NCI-H82 (cell line): ENCODE measurements at places on chromosomes 5 and 9.
A peak's percentile ranks its signal among the peaks of the same experiment; 100 is the strongest.

- DNase-seq: no peak
These were observed 91.9 kb downstream of the RAD23B start for GRCh38 chr9:107375001-107375400.

- no peak for DNase-seq
These were observed 32.7 kb upstream of the ALDH1B1 start for GRCh38 chr9:38359689-38360385.

- no peak for DNase-seq
These were observed at the start of gene PCDHGA12 for GRCh38 chr5:141430332-141431113. PCDHGA12 (plus strand) TSS chr5:141430507; CDS start chr5:141430760, 253 bp downstream.

GRCh38 chr5:103232393-103232999 lies 26.1 kb upstream of the MACIR start:
- peak; percentile 25 for DNase-seq

DNA sequence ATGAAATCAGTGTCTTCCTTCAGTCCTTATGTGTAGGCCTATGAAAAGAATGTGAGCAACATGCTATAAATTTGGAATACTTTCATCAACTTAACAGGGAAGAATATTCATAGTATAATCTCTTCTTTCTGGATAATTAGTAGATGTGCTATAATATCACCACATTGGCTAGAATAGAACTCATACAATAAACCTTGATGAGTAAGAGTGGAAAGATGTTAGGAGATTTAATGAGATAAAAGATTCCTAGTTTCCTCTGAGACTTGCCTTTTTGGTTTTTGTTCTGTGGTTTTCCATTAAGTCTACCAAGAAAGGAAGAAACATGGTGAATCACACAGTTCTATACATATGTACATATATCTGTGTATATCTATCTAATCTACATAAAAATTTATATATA lies 301.8 kb upstream of the PRR16 start:
- no peak for DNase-seq

GRCh38 chr9:68644831-68645230 lies 60.2 kb upstream of the PIP5K1B start:
- DNase-seq: peak; percentile 71

- DNase-seq: no peak
These were observed 1.2 kb upstream of the NSD1 start for GRCh38 chr5:177132136-177133095.

GRCh38 chr9:73231203-73231602 lies 79.5 kb downstream of the ANXA1 start:
- DNase-seq: no peak

GRCh38 chr9:130980526-130980925 lies 28.4 kb upstream of the LAMC3 start:
- DNase-seq: no peak

GRCh38 chr9:131379056-131379455 lies 14.8 kb upstream of the PRRC2B start:
- DNase-seq: no peak

GRCh38 chr5:16886366-16886736 lies 49.7 kb downstream of the MYO10 start:
- DNase-seq: no peak

DNA sequence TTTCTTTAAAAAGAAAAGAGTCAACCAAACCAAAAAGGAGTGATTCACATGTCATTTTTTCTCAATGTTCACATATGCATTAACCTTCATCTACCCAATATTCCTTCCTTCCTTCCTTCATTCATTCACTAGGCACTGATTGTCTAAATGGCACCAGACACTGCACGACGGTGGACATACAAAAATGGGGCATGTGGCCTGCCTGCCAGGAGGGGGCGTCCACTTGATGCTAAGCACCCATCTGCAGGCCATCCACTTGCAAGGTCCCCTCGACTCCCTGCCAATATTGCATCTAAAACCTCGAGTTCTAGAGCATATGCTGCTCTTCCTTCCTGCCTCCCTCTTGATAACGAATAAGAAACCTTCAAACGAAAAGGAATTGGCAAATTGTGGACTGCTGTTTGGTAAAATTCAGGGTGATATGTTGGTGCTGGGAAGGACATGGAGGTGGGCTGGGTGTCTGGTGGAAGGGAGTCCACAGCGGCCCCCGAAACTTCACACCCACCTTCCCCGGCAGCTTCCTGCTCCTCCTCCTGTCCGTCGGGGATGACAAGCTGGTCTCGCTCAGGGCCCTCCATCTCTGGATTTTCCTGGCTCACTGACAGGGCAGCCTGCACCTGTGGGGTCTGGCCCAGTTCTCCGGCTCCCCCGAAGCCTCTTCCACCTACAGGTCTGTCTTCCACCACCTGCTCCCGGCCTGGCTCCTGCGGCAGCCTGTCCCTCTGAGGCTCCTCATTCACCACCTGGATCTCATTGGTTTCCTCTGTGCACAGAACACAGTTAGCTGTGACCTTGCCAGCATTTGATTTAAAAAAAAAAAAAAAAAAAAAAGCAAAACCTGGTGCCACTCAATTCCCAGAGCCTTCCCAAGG lies 64.3 kb downstream of the GOLM1 start:
- peak; percentile 76 for DNase-seq

DNA sequence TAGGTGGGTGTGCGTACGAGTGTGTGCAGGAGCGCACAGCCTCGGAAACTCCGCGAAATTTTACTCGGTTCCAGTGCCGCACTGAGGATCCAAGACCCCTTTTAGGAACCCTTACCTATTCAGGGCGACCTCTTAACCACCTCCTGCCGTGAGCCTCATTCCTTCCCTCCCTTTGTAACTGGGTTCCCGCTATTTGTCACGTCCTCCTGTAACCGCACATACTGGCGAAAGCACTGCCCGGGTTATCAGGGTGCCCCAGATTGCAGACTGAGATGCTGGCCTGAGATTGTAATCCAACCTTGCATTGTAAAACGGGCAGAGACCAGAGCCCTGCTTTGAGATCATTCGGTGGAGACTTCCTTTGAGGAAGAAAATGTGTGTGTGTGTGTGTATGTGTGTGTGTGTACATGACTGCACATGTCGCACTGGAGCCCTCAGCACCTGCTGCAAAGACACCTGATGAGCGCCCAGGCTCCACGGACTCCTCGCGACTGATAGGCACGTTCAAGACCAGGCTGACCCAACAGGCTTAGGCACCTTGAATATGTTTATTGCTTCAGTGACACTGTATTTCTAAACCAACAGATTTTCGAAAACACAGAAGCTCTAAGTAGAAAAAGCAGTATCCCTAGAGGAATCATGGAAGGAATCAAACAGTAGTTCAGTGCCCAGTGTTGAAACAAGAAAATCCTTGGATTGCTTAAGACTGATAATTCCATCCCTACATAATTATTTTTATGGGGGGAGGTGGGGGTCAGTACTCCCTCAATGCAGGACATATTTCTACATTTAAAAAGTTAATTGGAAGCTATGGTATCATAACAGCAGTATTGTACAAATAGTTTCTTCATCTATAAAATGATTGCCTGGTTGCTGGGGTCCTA lies 86.5 kb upstream of the TNFAIP8 start:
- DNase-seq: peak; percentile 36

DNA sequence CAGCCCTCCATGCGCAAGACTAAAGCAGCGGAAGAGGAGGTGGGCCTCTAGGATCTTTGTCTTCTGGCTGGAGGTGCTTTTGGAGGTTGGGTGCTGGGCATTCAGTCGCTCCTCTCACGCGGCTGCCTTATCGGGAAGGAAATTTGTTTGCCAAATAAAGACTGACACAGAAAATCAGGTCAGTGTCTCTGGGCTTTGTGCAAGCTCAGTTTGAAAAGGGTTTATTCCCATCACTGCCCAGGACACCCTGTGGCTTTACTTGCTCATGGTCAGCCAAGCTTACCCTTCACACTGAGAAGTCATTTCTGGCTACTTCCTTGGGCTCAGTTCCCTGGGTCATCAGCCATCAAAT lies 10.5 kb downstream of the SLC2A8 start:
- no peak for DNase-seq

GRCh38 chr5:81068063-81068462 lies 107.9 kb downstream of the RASGRF2 start:
- no peak for DNase-seq

DNA sequence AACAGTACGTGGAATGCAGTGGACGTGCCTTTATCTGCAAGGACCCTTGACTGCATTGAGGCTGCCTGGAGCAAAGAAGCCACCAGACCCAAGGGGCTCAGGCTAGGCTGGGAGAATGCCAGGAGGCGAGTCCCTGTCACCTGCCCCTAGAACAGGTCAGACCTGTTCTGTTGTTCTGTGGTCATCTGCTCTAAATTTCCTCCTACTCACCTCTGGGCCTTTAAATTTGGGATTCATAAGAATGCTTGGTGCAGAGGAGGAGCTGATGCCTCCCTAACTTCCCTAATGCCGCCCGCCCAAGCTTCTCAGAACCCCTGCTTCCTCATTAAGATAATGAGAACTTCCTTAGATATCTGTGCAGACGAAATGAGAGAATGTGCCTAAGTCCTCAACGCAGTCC lies 32.0 kb downstream of the DAPK1 start:
- no peak for DNase-seq

DNA sequence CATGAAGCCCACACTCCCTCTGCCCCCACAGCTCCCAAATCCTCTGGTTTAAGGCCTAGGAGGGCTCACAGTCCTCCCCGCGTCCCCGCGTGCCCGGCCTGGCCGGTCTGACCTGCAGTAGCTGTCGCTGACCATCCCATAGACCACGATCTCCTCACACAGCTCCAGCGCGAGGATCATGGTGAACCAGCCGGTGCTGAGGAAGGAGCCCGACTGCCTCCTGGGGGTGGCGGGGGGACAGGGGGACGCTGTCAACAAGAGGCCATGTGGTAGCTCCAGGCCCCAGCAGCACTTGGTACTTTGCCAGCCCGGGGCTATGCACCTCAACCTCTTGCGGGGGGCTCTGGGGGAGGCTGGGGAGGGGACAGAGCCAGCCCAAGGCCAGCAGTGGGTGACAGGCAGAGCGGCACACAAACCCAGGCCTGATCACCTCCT lies 7.0 kb downstream of the ST6GALNAC4 start:
- no peak for DNase-seq
